Osteoblast (primary cell): ENCODE measurements at places on chromosomes 4 and X. TPM values are rescaled to one million over a fixed set of nuclear protein-coding genes. Genes with fewer than 3 reads are reported as not detected.

Gene BMP3
- not detected in 2 replicates for total RNA-seq

Gene UGT2A3
- total RNA-seq = not detected in 2 replicates

Gene STARD8
- 1.4 and 1.5 TPM in 2 replicates for total RNA-seq

Gene TGIF2LX
- total RNA-seq = not detected in 2 replicates

Gene FAM9B
- total RNA-seq = not detected in 2 replicates

Gene SLC10A6
- total RNA-seq = not detected in 2 replicates

Gene VSIG4
- total RNA-seq = 0.72 TPM in 1 of 2 replicates, not detected in the other

Gene UNC5C
- total RNA-seq = 9.0 and 13.6 TPM in 2 replicates

Gene NAA11
- total RNA-seq = not detected in 2 replicates

Gene HTRA3
- total RNA-seq = 4.0 and 11.5 TPM in 2 replicates

Gene PHOX2B
- not detected in 2 replicates for total RNA-seq

Gene SYTL5
- under 0.01 TPM in 2 replicates for total RNA-seq

Gene CDKL5
- total RNA-seq = 4.0 and 5.0 TPM in 2 replicates

Gene PNMA6F
- not detected in 2 replicates for total RNA-seq

Gene INTU
- 7.6 and 8.3 TPM in 2 replicates for total RNA-seq

Gene AFM
- not detected in 2 replicates for total RNA-seq

Gene PPP1R3F
- total RNA-seq = 3.2 and 4.0 TPM in 2 replicates

Gene TCEAL6
- not detected in 2 replicates for total RNA-seq

Gene OCIAD2
- 7.6 and 8.0 TPM in 2 replicates for total RNA-seq

Gene MAGIX
- total RNA-seq = 1.2 and 1.8 TPM in 2 replicates

Gene ZBTB49
- 5.0 and 6.2 TPM in 2 replicates for total RNA-seq

Gene TLR2
- 0.29 and 0.36 TPM in 2 replicates for total RNA-seq
